Stimulated activated CD8-positive, alpha-beta memory T cell treated with anti-CD3 and anti-CD28 coated beads, Interleukin-15, amount 100 ng/mL, for 1 hour (primary cell): ENCODE measurements at places on chromosomes 13 and 19.

DNA sequence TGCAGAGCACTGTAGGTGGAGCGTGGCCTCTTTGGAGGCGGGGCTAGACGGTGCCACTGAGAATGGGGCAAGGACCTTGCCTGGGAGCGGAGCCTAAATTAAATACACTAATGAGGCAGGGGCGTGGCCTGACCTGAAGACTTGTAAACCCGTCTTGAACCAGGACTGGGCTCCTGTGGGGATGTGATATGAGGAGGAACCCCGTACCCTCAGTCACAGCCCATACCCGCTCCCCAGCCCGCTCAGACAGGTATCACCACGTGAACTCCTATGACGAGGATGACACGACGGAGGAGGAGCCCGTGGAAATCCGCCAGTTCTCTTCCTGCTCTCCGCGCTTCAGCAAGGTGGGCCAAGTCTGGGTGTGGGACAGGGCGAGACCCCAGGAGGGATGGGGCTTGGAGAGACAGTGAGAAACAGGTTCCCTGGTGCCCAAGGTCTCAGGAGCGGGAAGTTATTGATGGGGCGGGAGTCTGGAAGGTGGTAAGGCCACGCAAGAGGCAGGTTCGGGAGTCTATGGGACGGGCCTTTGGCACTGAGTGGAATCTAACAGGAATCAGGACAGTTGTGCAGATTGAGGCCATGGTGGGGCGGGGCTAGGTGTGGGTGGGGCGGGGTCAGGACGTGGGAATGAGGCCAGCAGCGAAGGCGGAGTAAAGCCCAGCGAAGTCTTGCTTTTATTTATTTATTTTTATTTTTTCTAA is 14.7 kb downstream of the DNASE2 start:
- DNase-seq: no peak

- no peak for DNase-seq
These were observed 121.2 kb downstream of the B3GLCT start for GRCh38 chr13:31320946-31321345.

DNA sequence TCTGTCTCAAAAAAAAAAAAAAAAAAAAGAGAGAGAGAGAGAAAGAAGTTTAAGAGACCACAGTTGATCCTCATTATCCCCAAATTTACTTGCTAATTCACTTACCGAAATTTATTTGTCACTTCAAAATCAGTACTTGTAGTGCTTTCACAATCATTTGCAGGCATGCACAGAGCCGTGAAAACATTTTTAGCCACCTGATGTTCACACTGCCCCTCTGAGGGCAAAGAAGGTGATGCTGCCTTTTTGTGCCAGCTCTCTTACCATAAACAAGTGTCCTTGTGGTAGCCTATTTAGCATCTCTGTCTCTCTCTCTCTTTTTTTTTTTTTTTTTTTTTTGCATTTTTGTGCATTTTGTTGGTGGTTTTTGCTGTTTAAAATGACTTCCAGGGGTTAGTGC is 24.1 kb upstream of the CASP14 start:
- DNase-seq: no peak

- no peak for DNase-seq
These were observed 14.5 kb upstream of the ICAM3 start for GRCh38 chr19:10353793-10354391.

DNA sequence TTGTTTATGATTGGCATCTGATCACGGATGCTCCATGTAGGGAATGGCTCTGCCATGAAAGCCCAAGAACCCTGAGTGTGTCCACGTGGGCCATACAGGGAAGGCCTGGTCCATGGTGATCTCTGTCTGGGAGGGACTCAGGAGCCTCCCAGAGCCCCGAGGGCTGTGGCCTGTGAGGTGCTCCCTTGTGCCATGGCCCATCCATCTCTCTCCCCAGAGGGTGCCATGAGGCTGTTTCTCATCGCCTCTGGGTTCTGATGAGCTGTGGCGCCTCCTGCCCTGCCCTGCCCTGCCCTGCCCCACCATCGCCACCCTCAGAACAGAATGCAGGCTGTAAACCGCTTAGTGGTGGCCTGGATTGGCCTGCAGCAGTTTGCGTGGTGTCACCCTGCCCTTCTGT is 83.1 kb downstream of the ATP11A start:
- DNase-seq: no peak

DNA sequence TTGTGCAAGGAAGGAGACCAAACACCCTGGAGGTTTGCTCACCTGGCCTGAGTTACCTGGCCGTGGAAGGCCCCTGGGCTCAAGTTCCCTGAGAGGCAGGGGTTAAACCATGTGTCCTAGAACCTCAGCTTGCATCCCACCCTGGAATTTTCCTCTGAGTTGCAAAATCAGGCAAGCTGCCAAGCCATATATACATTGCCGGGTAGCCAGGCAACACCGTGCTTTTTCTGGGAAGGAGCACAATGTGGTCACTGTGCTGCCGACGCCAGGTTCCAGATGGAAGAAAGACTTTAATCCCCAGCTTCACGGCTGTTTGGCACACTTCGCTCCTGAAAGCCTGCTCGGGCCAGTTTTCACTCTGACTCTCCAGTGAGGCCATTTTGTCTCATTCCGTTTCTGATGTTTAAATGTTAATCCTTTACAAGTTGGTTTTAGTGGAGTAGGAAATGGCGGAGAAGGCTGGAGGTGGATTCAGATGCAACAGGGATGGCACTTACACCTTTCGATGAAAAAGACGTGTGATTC is 60.1 kb upstream of the PEG3 start:
- no peak for DNase-seq

DNA sequence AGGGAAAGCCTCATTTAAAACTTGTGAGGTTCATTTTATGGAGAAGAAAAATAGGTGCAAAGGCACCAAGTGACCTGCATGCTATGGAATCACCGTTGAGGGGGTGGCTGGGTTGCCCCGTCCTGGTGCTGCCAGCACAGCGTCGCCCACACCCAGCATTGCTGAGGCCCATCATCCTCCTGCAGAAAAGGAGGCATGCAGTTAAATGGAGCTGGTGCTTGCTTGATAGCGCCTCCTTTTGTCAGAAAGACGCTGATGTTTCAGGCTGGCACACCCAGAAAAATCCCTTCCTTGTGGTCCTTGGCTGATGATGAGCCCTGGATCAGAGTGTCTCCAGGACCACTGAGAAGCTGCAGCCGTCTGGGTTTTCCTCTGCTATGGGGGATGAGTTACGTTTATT is 36.9 kb downstream of the DHRS12 start:
- DNase-seq: no peak
